Activated T-helper 9 cell treated with anti-CD3 and anti-CD28 coated beads, Interleukin-2, amount 50 U/mL, for 16 hours (primary cell): ENCODE measurements at places on chromosomes 1 and 21.

DNA sequence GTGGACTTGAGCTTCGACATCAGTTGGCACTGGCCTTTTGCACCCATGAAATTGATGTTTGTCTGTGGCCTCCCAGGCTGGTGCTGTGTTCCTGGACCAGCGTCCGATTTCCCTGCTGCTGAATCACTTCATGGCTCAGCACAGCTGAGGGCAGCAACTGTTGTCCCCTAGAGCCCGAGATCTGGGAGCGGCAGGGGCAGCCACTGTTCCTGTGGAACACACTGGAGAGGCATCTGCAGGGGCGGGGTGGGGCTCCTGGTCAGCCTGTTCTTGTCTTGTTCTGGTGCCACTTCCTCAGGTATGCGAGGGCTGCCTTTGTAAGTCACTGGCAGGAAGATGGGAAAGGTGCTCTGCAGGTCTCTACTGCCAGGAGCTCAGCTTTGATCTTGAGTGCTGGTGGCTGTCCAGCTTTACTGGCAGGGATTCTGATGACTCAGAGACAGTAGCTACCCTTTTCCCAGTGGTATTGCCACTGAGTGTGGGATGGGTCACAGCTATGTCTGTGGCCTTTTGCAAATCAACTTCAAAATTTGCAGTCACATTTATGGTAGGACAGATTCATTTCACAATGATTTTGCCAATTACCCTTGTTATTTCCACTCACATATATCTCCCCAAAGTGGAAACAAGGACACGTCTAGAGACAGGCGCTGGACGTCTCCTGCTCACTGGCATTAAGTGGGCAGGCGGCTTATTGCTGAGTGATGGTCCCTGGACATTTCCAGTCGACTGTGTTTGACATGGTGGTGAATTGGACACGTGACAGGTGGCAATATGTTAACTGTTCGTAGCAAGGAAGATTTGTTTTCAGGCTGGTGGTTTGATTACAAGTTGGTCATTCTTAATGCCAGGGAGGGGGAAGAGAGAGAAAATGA, 15.3 kb downstream of the AGPAT3 start:
- no peak for DNase-seq

DNA sequence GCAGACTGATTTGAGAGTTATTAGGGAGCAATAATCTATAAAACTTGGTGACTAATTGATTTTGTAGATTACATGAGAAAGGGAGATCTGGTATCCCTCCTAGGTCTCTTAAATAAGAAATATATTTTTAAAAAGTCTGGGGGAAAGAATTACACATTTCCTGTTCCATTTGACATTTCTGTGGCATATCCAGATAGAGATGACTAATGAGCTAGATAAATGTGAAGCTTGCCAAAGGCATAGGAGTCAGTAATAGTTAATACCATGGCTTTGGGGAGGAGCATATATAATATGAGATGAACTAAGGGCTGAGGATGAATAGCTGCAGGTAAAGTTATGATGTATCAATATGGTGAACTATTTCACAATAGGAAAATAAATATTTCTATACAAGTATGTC, 663.7 kb downstream of the PTPRC start:
- DNase-seq = no peak

- DNase-seq = no peak
These were observed 321.2 kb downstream of the HLX start for GRCh38 chr1:221200464-221200863.

DNA sequence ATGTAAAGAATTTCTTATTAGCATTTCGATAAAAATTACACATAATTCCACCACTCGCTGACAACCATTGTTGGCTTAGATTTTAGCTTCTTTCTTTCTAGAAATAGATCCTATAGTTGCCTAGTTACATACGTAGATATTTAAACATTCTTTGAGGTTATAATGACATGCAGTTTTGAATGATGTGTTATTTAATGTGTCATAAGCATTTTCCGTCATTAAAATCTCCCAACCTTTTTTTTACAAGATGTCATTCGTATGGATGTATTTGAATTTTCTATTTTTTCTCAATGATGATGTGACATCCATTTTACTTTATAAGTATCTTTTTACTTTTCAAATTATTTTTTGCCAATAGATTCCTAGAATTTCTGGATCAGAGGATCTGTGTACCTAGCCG, 44.7 kb downstream of the SLC37A1 start:
- DNase-seq = no peak

GRCh38 chr1:53349968-53350852, 22.3 kb upstream of the LRP8 start:
- DNase-seq = no peak

DNA sequence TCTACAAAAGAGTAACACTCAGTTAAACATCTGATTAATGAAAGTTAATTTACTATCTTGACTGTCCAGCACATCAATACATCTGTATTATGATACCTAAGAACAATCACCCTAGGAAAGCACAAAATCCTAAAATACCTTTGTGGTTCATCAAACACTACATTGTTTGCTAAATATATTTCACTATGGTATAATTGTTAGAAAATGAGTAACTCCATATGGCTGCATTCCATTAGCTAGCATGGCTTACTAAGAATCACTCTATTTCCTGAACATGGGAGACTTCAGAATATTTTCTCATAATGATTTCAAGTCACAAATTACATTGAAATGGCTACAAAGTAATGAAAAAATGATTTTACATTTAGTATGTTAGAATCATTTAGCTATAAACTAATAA, 12.5 kb downstream of the TRMT1L start:
- no peak for DNase-seq

GRCh38 chr1:23174426-23175110, 5.9 kb upstream of the LUZP1 start:
- DNase-seq = no peak

DNA sequence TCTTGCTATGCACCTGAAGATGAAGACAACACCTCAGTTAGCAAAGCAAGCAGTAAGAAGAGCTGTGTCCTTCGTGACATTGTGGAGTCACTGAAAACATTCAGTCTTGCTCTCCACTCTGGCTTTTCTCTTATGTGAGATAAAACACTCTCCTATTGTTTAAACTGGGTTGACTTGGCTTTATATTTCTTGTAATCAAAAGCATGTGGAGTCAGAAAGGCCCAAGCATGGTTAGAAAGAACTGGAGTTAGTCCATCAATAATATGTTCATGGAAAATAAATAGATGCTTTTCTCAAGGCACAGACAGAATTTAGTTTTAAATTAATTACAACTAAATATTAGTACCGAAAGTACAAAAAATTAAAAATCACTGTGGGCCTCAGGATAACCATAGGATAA, 61.7 kb downstream of the UBE2U start:
- DNase-seq = no peak

- no peak for DNase-seq
These were observed 15.3 kb upstream of the MYOM3 start for GRCh38 chr1:24127134-24127800.

GRCh38 chr1:182255494-182255893, 136.1 kb downstream of the GLUL start:
- no peak for DNase-seq

DNA sequence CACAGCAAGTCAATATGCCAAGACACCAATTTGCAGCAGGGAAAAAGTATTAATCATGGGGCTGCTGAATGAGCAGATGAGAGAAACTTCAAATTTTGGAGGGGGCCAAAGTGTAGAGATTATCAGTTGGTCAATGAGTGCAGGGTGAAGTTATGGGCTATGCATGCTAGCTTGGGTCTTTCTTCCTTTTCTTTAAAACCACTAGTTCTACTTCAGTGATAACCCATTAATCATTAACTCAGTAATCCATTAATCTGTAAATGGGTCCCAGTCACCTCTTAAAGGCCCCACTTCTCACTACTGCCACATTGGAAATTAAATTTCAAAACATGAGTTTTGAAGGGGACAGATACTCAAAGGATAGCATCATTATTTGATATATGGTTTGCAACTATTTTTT, 688.6 kb upstream of the ADGRL4 start:
- DNase-seq = no peak

- DNase-seq = no peak
These were observed 40.1 kb downstream of the SLC9C2 start for GRCh38 chr1:173562813-173563212.

- no peak for DNase-seq
These were observed 131.2 kb downstream of the SLC45A1 start for GRCh38 chr1:8448911-8449661.

DNA sequence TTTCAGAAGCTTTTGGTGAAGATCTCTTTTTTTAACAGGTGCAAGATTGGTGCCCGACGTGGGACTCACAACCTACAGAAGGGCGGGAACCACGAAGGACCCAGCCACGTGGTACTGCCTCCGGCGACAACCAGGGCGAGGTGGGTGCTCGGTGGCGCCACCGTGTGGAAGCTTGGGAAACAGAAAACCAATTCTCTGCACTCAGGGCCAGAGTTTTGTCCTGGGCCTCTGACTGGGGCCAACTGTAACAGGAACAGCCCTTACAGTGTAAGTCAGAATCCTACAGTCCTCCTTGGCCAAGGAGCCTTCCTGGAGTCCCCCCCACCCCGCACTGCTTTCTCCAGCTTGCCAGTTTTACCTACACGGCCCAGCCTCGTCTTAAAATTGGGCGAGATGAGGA, 11.6 kb upstream of the S100A7A start:
- peak; percentile 37 for DNase-seq

GRCh38 chr1:87178441-87178840, 150.2 kb upstream of the LMO4 start:
- DNase-seq = no peak

- no peak for DNase-seq
These were observed 9.7 kb upstream of the GATAD2B start for GRCh38 chr1:153932156-153933131.

DNA sequence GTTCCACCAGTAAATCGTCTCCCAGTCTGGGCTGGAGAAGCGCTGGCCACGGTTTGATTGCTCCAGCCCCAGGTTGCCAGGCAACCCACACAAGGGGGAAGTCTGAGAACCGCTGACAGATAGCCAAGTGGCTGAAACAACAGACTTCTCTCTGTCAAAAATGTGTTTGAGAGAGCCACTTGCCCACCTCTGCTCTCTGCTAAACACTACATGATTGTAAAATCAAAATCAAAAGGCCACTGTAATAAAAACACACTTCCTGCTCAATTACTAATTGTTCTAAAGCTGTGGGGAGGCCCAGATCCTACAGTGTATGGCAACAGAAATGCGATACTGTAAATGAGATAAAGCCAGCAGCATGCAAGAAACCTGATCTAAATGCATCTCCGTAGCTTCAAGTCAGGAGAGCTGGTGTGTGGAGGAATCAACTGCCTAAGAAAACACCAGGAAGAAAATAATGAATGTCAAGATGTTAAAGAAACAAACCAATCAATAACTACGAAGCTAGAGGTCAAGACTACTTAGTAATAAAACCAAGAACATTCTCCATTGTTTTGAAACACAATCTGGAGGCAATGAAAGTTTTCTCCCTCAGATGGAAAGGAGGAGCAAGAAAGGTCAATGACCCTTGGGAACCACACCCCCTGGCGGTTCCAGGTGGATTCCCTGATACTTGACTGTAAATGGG, 121.2 kb downstream of the SLC45A1 start:
- no peak for DNase-seq

DNA sequence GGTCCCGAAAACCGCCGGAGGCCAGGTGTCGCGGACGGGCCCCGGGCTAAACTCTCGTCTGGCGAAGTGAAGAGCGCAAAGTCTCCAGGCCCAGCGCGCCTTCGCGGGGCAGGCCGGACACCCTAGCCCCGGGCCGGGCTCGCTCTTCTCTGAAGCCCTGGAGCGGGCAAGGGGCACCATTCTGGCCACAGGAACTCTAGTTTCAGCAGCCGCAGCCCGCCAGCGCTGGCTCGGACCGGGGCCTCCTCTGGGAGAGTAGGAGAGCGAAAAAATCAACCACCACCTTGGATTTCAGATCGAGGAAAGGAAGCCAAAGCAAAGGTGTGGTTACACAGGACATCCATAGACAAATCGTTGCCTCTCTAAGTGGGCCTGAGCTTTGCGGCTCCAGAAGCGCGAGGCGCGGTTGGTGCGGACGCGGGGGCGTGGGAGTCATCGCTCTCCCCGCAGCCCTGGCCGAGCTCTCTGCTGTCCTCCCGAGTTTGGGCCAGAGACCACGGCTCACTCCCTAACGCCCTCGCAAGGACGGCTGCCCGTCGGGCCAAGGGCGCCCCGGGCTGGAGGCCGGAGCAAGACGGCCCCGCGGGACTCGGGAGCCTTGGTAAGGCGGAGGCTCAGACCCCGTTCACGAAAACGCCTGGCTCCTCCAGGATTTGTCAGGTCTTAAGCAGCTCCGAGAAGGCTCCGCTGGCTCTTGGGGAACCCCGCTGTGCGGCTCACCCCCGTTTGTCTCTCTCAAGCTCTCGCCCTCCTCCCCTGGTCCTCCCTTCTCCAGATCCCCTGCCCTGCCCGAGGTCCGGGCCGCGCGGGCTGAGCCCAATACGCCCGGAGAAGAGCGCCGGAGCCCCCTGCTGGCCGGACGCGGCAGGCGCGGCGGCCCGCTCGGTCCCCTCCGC, 132.9 kb upstream of the DPYD start:
- peak; percentile 38 for DNase-seq

- DNase-seq = no peak
These were observed 203.7 kb downstream of the S1PR1 start for GRCh38 chr1:101440485-101440884.

DNA sequence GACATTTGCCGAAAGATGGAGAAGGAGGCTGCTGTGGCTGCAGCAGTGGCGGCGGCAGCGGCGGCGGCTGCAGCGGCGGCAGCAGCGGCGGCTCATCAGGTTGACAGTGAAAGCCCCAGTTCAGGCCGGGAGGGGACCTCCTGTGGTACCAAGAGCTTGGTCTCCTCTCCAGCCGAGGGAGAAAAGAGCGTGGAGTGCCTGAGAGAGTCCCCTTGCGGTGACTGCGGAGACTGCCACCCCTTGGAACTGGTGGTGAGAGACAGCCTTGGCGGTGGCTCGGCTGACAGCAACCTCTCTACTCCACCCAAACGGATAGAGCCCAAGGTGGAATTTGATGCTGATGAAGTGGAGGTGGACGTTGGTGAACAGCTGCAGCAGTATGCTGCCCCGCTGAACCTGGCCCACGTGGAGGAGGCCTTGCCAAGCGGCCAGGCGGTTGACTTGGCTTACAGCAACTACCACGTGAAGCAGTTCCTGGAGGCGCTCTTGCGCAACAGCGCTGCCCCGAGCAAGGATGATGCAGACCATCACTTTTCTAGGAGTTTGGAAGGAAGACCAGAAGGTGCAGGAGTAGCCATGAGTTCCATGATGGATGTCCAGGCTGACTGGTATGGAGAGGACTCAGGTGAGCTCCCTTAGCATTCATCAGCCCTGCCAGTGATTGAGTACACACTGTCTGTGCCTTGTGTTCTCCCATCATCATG, 6.3 kb downstream of the ZBTB8B start:
- DNase-seq = no peak

- no peak for DNase-seq
These were observed 260.8 kb downstream of the SPATA17 start for GRCh38 chr1:217891966-217892365.

GRCh38 chr21:25759573-25759972, 24.8 kb downstream of the GABPA start:
- DNase-seq = no peak

DNA sequence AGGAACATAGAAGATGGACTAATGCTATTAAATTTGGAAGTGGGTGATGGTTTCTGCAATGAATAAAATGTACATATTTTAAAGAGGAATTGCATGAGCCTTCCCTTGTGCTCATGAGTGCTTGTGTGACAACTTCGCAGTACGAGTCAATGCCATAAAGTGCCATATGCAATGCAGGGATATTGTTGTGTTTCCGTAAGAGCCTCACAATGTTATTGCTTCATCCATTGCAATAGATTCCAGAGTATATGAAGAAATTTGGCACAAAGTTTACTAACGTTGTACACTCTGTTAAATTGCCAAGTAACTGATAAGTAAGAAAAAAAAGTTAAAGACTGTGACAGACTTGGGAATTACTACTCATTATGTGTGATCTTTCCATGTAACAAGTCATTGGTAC, 22.3 kb downstream of the BTG3 start:
- DNase-seq = no peak
